Lower leg skin (tissue), 4 donors: ENCODE measurements at places on chromosomes 13 and 19.

DNA sequence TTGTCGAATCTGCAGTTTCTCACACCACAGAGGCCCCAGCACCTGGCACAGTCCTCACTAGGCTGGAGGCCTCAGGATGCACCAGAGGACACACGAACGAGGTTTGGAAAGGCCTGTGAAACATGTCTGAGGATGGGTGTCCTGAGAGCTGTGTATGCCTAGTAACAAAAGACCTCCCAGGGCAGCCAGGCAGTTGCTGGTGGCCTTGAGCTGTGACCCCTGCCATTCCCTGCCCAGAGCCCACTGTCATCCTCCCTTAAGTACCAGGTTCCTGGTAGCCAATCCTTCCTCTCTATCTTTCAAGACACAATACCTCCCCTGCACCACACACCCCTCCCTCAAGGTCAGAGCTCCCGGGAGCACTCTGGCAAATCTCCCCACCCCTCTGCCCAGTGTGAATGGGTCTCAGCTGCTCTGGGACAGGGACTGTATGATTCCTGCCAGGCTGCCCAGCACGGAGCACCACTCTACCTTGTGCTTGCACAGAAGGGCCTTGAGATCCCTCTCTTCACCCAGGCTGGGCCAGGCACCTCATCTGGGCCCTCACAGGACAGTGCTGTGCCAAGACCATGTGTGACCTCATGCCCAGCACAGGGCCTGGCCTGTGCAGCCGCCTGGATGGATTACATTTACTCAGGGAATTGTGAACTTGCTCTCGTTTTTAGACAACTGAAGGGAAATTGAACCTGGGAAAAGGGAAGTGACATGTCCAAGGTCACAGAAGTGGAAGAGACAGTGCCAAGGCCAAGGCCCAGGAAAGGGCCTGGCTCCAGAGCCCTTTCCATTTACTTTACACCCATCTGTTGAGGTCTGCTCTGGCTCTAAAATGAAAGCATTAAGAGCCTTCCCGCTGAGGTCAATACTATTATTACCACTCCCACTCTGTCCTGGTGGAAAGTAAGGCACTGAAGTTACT, 2.2 kb downstream of the ZNF787 start:
- no peak for DNase-seq

- no peak for DNase-seq
Measured at GRCh38 chr13:102945324-102945815, 99.5 kb downstream of the ERCC5 start.

DNA sequence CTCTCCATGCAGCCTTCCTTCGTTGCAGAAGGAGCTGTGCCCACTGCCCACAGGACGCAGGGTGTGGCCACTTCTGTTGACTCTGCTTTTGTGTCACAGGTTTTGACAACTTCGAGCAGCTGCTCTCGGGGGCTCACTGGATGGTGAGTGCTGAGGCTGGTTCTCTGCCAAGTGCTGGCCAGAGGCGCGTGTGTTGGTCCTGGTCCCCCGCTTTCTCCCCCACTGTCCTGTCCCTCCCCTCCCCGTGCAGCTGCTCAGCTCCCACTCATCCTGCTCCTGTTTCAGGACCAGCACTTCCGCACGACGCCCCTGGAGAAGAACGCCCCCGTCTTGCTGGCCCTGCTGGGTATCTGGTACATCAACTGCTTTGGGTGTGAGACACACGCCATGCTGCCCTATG, 10.6 kb upstream of the PDCD2L start:
- no peak for DNase-seq

GRCh38 chr13:35711909-35712308, 235.4 kb upstream of the MAB21L1 start:
- no peak for DNase-seq

DNA sequence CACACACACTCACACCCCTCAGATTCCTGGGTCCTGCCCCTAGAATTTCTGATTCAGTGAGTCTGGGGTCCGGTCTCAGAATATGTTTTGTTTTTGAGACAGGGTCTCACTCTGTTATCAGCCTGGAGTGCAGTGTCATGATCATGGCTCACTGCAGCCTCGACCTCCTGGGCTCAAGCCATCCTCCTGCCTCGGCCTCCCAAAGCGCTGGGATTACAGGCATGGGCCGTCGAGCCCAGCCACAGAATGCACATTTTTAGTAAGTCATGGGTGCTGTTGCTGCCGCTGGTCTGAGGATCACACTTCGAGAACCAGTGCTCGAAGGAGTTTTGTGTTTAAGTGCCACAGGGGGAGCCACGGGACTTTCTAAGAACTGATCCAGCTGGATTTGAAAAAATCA, 22.1 kb upstream of the TNFSF14 start:
- no peak for DNase-seq

DNA sequence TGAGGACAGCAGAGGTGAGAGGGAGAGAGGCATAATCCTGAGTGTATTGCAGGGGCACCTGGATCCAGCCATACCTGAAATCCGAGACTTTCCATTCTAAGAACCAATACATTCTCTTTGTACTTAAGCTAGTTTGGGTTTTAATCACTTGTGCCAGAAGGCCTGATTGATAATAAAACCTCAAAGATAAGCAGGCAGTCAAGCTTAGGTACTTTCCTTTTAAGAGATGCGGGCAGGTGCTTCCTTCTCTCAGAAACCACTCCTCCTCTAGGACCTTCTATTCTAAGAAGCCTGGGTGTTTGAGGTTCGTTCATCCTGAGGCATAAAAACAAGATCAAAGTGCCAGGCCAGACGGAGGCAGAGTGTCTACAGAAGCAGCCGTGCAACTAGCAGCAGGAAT, 22.2 kb downstream of the FAM187B start:
- DNase-seq, result no peak

DNA sequence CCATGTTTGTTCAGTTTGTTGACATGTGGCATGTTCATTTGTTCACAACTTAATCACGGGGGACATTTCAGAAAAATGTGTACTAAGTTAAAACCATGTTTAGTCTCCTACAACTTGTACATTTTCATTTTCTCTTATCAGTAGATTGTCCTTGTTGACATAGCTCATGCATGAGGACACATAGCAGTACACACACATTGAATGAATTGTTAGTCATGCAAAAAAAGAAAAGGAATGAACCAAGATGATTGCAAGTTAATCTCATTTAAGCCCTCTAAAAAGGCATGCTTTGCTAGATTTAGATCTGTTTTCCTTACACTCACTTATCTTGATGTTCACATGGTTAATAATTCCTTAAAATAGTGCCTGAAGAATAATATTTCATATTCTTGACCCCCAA, 38.2 kb upstream of the AKAP11 start:
- DNase-seq, result no peak

- DNase-seq, result no peak
Measured at GRCh38 chr19:18259893-18260292, 14.4 kb downstream of the IQCN start.

- DNase-seq, result no peak
Measured at GRCh38 chr13:100887729-100888151, 213.1 kb upstream of the TMTC4 start.

DNA sequence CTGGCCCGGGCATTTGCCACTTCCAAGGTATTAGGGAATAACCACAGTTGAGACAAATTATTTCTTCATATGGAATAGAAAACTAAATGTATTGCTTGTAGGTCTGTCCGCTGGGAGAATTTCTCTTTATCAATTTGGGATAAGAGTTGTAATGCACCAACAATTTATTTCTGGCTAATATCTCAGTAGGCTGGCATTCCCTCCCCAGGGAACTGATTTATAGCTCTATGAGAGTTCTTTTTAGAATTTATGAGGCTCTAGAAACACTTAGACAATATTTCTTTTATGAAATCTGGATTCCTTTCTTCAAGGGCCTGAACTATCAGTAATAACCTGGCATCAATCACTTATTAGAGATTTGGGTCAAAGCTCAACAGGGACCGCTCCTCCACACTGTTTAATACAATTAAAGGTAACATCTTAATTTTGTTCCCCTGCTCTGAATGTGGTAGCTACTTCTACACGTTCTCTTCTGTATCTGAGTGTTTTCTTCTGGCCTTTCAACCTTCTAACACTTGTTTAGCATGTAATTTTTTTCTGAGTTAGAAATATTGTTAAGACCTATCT, 857.4 kb upstream of the PRR20A start:
- DNase-seq, result no peak

DNA sequence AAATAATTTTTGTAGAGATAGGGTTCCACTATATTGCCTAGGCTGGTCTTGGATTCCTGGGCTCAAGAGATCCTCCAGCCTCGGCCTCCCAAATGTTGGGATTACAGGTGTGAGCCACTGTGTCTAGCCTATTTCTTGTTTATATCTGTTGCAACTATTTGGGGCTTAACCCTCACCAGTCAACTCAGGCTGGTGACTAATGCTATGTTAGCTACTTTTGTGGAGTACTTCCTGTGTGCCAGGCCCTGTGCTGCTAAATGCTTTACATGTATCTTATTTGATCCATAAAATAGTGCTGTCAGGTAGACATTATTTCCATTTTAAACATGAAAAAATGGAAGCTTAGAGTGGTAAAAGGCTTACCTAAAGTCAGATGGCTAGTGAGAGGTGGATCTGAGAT, 13.8 kb downstream of the CEACAM1 start:
- no peak for DNase-seq

DNA sequence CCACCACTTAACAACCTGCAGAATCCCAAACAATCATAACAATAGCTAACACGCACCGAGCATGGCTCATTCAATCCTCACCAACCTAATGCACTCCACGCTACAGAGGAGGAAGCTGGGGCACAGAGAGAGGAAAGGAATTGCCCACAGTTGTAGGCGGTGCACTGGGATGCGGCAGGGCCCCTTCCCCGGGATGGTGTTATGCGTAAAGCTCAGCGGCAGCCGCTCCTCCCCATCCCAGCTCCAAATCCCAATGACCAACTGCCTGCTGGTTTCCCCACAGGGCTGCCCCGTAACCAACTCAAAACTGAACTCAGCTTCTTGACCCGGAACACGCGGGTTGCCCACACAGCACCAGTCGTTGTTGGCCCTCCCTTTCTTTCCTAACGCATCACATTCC, 42.2 kb downstream of the SERP2 start:
- DNase-seq, result no peak

GRCh38 chr19:51697169-51697776, 4.1 kb downstream of the SPACA6 start:
- no peak for DNase-seq
